Effector memory CD8-positive, alpha-beta T cell (primary cell): ENCODE measurements at places on chromosomes 4 and X.

- no peak for DNase-seq
Observed at GRCh38 chr4:164591666-164592065, 162.3 kb upstream of the SMIM31 start.

DNA sequence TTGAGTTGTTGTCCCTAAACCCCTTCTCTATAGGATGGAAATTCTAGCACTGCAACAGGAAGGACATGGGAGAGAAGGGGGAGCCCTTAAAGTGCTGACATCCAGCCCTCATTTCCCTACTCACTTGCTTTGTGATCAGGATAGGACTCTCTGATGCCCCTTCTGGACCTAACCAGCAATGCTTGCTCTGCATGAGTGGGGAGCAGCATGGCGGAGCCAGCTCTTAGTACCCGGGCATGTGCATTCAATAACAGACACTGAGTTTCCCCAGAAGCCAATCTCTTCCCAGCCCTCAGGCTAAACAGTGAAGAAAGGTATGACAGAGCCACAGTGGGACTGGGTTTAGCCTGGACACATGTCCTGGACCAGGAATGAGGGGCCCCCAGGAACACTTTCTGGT, 14.0 kb downstream of the SOD3 start:
- DNase-seq: no peak

DNA sequence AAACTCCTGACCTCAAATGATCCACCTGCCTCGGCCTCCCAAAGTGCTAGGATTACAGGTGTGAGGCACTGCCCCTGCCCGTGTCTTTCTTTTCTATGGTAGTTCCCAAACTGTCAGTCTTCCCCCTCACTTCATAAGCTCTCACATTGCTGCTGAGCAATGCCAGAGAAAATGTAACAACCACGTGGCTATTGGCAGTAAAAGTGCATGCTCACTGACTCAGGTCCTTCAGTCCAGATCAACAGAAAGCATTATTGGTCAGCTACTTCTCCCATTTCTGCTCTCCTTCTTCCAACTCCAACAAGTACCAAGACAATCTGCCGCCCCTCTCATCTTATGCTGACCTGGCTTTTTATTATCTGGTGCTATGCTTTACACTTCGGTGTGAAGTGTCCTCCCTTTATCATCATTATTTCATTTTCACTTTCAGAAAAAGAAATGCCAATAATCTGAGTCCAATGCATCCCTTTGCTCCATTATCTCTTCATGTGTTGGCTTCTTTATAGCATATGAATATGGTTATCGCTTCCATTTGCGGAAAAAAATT, 133.8 kb upstream of the UGT8 start:
- DNase-seq: no peak

DNA sequence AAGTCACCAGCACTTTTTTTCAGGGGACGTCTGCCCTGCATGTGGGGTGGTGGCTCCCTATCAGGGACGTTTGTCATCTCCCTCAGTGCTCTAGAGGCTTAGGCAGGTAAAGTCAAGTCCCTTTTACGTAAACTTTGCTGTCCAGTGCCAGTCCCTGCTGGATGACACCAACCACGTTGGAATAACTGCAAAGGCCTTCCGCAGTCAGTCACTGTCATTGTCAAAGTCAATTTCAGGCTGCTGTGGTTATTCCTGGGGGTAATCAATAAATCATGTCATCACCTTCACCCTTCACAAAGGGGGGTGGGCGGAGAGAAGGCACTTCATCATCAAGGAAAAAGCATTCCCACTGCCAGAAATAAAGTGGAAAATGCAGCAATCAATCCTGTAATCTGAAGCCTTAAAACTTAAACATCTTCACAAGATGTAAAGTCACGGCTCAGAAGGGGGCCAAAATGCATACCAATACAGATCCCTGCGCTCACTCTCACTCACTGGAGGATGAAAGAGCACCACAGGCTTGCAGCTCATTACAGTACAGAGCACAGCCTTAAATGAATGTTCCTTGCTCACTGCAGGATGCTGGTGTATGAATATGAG, 56.2 kb downstream of the CLDN22 start:
- no peak for DNase-seq

DNA sequence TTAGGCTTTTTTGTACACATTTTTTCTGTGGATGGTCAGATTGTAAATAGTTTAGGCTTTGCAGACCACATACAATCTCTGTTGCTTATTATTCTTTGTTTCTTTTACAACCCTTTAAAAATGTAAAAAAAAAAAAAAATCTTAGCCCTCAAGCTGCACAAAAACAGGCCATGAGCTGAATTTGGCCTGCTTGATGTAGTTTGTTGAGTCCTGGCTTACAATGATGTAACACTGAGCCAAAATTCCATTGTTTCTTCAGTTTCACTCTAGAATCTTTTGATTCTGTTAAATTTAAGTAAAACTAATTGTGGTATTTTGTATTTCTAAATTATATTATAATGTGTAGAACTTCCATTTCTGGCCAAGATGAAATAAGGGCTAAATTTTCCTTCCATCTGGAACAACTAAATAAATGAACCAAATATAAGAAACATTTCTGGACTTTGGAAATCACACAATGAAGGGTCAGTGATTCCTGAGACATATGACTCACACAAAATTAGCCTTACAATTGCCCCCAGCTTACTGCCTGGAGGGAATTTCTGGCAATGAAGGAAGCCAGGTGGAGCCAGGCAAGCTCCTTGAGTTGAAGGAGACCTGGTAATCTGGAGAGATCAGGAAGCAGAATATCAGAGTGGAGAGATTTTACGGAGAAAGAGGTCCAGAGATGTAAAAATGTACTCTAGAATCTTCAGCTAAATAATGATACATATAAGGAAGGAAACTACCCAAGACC, 29.8 kb downstream of the IQCM start:
- no peak for DNase-seq
